Panc1 (cell line): ENCODE measurements at places on chromosomes 6 and 20. TPM values are rescaled to one million over a fixed set of nuclear protein-coding genes. Genes with fewer than 3 reads are reported as not detected.

Gene TRIM10
- not detected for total RNA-seq

Gene DLK2
- total RNA-seq, result 19.1 TPM

Gene SAMD3
- total RNA-seq, result not detected

Gene ESF1
- total RNA-seq, result 26.4 TPM

Gene TMEM217
- 4.0 TPM for total RNA-seq

Gene LPA
- total RNA-seq, result 0.21 TPM

DNA sequence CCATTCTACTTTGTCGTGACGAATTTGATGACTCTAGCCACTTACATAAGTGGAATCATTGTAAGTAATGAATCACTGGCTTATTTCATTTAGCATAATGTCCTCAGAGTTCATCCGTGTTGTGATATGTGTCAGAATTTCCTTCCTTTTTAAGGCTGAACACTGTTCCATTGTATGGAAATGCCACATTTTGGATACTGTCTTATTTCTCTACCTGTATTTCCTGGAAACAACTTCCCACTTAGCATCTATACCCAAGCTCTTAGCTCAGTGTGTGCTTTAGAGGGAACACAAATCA lies 28.8 kb upstream of the GGTLC1 start:
- no peak overlapping the region for H3K27ac ChIP-seq
- H3K36me3 ChIP-seq, result no peaks in the 10 kb centered on the region
- H3K4me3 ChIP-seq, result no peak overlapping the region
- no peak for DNase-seq

- no peaks in the 10 kb centered on the region for H3K4me1 ChIP-seq
- H3K4me3 ChIP-seq, result no peak overlapping the region
- no peaks in the 10 kb centered on the region for H3K36me3 ChIP-seq
- peaks cover 4% of the 10 kb centered on the region; the same call in 1 of the 2 replicates for H3K27me3 ChIP-seq
- no peak overlapping the region for H3K27ac ChIP-seq
Measured at GRCh38 chr6:152893187-152893586, 89.7 kb downstream of the FBXO5 start.

DNA sequence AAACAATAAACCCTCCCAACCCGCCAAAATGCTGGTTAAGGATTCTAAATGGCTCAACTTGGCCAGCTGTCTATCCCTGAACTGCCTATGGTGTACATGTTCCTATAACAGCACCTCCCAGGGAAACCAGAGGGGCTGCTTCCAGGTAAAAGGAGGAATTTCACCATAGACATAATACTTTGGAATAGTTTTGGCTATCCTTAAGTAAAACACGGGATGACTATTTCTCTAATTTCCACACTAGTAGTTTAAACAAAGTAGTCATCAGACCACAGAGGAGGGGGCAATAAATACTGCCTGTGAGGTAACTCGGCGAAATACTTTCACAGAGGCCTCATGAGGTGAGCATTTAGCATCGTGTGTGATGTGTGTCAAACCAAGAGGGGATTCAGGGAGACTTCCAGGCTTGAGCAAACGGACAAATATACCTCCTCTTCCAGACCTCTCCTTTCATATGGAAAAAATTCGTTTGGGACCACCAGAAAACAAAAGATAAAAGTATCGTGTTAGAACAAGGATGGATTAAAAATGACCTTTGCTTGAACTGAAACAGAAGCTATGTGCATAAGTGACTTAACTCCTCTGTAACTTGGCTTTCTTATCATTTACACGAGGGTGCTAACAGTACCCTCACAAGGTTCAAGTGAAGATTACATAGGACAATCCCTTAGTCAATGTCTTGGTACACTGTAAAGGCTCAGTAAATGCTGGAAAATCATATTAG lies 1.0 kb upstream of the XRN2 start:
- H3K36me3 ChIP-seq, result peaks cover 4% of the 10 kb centered on the region; the same call in 1 of the 2 replicates
- H3K4me1 ChIP-seq, result peaks cover 8% of the 10 kb centered on the region; the same call in 1 of the 2 replicates

GRCh38 chr6:21529431-21529830 lies 64.1 kb upstream of the SOX4 start:
- no peak overlapping the region for H3K27ac ChIP-seq
- no peak overlapping the region for H3K4me3 ChIP-seq
- no peak for DNase-seq
- no peaks in the 10 kb centered on the region for H3K4me1 ChIP-seq
- no peaks in the 10 kb centered on the region for H3K27me3 ChIP-seq

- no peak for DNase-seq
- no peaks in the 10 kb centered on the region for H3K27me3 ChIP-seq
- no peaks in the 10 kb centered on the region for H3K4me1 ChIP-seq
- peaks cover 38% of the 10 kb centered on the region for H3K36me3 ChIP-seq
- H3K27ac ChIP-seq, result no peak overlapping the region
Measured at GRCh38 chr6:44428682-44429081, 41.2 kb downstream of the CDC5L start.

DNA sequence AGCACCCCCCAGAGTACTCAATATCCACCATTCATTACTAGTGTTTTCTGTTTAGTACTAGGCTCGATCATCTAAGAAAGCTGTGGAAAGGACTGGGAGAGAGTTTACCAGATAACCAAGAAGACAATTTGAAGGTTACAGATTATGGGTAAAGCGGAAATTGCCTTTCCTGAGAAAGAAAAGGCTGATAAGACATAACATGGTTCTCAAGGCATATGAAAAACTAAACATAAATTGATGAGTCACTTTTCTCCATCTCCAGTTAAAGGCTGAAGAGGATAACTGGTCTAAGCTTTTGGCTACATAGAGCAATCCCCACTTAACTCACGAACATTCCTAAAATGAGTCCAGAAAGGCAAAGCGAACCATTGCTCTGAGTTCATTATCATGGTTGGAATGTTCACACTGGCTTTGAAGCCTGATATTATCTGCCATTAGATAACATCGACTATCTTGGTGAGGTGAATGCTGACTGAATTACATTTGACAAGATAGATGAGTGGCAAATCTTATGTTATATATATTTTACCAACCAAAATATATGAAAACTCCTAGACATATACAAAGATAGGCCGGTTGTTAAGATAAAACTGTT lies 65.8 kb downstream of the BTBD9 start:
- no peak for DNase-seq
- H3K27me3 ChIP-seq, result no peaks in the 10 kb centered on the region
- H3K27ac ChIP-seq, result no peak overlapping the region

DNA sequence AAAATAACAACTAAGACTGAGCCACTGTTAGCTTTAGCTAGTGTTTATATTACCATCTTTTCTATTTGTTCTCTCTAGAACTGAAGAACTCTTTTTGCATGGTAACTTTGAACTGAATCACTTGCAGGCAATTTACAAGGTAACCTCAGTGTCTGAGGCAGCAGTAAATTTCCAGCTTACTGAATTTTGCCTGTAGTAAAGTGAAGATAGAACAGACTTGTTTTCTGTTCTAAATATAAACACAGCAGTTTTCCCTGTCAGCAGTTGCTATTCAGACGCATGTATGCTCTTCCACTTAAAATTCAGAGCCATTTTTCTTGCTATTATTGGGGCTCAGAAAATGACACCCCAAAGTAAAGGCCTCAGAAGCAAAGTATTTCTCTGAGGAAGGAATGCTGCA lies 974.0 kb upstream of the GJE1 start:
- H3K4me3 ChIP-seq, result no peak overlapping the region
- H3K27me3 ChIP-seq, result no peaks in the 10 kb centered on the region
- DNase-seq, result no peak
- H3K27ac ChIP-seq, result no peak overlapping the region

DNA sequence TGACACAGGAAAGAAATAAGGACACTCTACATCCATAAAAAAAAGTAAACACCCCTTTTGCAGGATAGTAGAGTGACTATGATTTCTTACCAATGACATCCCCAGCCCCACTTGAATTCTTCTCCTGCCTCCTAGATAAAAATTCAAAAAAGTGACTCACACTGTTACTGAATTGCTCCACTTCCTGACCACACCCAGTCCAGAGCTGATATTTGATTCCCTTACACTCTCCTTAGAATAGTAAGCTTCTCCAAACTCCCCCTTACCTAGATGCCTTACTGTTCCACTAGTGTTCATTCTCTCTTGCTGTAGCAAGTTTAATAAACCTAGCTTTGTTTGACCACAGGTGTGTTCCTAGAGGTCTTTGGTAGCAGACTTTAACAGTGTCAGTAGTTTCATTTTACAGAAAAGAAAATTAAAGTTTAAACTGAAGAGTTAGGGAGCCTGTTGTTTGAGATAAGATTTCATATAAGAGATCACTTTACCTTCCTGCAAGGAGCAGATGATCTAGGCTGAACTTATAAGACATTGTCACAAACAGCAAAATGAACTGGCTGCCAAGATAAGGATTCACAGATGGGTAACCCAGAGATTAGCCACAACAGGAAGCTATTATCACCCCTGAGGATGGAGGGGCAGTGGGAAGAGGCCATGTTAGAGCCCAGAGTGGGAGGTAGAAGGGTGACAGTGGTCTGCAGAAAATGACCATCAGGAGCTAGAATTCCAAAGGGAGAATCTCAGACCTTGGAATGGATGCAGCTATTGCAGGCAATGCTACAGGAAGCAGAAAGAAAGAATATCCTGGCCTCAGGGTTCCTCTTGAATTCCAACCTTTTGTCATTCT lies 28.4 kb upstream of the BTN3A2 start:
- H3K4me3 ChIP-seq, result no peak overlapping the region
- no peak for DNase-seq
- no peaks in the 10 kb centered on the region for H3K27me3 ChIP-seq
- H3K36me3 ChIP-seq, result no peaks in the 10 kb centered on the region

- no peaks in the 10 kb centered on the region for H3K27me3 ChIP-seq
- H3K36me3 ChIP-seq, result no peaks in the 10 kb centered on the region
- no peak for DNase-seq
- H3K4me1 ChIP-seq, result no peaks in the 10 kb centered on the region
- no peak overlapping the region for H3K27ac ChIP-seq
- H3K4me3 ChIP-seq, result no peak overlapping the region
Measured at GRCh38 chr20:10928841-10929421, 255.1 kb upstream of the JAG1 start.

DNA sequence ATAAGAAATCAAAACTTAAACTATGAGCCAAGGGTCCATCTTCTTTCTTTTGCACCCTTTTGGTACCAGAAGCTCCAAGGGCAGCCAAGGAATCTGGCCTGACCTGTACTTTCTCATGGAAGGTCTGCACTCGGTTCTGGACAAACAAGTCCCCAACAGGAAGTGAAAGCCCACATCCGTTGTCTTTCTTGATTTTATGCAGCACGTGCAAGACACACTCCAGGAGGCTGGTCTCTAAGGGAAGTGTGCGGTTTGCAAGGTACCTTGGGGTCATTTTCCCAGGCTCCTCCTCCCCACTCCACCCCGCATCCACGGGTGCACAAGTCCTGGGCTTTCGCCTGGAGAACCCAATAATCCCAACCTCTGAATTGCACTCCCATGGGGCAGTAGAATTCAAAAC lies 101.9 kb downstream of the NFATC2 start:
- no peaks in the 10 kb centered on the region for H3K27me3 ChIP-seq
- no peaks in the 10 kb centered on the region; the same call in 1 of the 2 replicates for H3K4me1 ChIP-seq
- no peak overlapping the region for H3K4me3 ChIP-seq
- H3K27ac ChIP-seq, result no peak overlapping the region
- DNase-seq, result no peak

DNA sequence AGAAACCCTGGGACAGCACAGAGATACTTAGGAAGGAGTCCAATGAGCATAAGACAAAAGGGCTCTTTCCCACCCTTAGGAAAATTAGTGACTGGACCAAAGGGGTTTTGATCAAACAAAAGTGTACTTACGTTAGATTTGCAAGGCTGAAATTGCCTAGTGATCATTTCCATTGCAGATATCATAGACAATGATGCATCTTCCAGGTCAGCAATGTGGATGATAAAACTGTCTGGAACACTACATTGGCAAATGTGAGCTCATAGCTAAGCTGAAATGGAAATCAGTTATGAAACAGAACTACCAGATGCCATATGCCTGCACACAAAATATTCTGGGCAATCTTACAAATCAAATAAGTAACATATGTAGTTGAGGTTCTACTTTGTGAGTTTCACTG lies 34.0 kb downstream of the LY86 start:
- no peaks in the 10 kb centered on the region for H3K4me1 ChIP-seq
- no peak overlapping the region for H3K4me3 ChIP-seq
- H3K36me3 ChIP-seq, result no peaks in the 10 kb centered on the region
- DNase-seq, result no peak

- DNase-seq, result peak; percentile 17
- H3K36me3 ChIP-seq, result no peaks in the 10 kb centered on the region
Measured at GRCh38 chr6:143941852-143942627, 66.0 kb downstream of the PLAGL1 start.
